ENCODE measurements at places on chromosomes 13 and 19.
A peak's percentile ranks its signal among the peaks of the same experiment; 100 is the strongest.

GRCh38 chr19:48090281-48090802, 20.3 kb downstream of the PLA2G4C start:
- DNase-seq: no peak

DNA sequence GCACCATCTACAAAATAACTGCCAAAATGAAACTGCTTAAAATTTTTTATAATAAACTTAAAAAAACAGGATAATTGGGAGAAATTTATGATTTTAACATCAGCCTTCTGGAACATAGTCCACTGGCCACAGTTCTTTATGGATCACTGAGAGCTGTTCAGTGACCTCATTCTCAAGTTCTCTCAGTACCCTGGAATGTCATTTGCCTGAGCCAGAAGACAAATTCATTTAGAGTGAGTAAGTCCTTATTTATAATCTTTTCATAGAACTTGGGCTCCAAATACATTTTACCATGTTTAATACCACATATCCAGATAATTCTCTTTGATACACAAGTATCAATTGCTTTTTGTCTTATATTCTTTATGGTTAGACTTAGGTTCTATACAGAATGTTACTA, 87.6 kb downstream of the CAB39L start:
- DNase-seq: no peak

- DNase-seq: peak; percentile 13
Measured at GRCh38 chr13:35630551-35631275, 154.2 kb upstream of the MAB21L1 start.

DNA sequence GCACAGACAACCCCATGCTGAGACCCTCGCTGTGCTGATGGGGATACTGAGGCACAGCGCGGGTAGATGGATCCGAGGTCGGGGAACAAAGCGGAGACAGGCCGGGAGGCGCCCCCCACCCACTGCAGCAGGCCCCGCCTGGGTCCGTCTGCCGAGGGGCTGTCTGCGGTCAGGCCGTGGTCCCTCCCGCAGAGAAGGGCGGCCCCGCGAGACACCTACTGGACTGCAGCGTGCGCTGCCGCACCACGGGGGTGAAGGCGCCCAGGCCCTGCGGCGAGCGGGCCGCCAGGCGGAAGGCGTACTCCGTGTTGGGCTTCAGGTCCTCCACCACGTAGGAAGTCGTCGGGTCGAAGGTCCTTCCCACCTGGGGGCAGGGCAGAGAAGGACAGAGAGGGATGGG, 101.9 kb downstream of the PTPRS start:
- no peak for DNase-seq

- no peak for DNase-seq
Measured at GRCh38 chr13:48874165-48874564, 101.5 kb upstream of the FNDC3A start.

- DNase-seq: no peak
Measured at GRCh38 chr13:29050719-29051118, 230.6 kb downstream of the MTUS2 start.

DNA sequence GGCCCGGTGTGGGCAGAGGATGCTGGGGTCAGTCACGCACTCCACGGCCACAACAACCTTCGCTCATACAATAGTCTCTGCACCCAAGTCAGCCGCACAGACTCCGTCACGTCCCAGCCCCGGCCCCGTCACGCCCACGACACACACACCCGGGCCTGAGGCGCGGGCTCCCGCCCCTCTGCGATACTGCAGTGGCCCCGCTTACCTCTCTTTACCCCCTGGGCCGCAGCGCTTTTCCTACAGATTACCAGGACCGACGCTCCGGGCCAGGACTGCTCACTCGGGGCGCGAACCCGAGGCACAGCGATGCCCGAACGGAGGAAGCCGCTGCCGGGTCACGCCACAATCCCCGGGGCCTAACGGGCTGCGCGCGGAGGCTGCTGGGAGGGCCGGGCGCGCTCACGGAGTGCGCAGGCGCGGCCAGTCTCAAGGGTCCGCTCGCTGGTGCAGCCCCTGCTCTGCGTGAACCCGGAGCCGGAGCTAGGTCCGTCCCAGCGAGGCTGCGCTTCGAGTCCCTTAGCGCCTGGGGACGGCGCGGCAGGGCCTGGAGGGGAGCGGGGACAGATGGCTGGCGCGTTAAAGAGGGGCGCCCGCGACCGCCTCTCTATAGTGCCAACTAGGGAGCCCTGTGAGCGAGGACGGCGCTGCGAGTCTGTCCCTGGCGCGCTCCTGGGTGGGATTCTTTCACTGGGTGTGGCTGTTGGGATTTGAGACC, at the start of gene ZFP82:
Gene ZFP82, minus strand, starts transcription at position 358 of the 715 bp plus-strand sequence. CDS start 8,855 bp downstream, outside the sequence.
- peak; percentile 57 for DNase-seq

GRCh38 chr13:87999240-87999700, 328.1 kb downstream of the SLITRK5 start:
- DNase-seq: no peak

DNA sequence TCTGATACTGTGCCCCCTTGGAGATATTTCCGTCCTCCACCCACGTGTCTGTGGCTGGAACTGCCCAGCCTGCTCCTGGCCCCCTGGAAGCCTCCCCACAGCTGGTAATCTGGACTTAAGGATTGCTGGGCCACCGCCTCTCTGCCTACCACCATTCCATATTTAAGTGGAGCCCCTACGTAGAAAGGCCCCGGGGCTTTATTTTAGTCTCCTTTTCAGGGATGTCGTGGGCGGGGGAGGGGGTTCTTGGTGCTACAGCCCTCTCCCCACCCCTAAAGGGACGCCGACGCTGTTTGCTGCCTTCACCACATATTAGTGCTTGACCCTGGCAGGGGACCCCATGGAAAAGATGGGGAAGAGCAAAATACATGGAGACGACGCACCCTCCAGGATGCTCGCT, 2.7 kb upstream of the NOP53 start:
- DNase-seq: no peak

DNA sequence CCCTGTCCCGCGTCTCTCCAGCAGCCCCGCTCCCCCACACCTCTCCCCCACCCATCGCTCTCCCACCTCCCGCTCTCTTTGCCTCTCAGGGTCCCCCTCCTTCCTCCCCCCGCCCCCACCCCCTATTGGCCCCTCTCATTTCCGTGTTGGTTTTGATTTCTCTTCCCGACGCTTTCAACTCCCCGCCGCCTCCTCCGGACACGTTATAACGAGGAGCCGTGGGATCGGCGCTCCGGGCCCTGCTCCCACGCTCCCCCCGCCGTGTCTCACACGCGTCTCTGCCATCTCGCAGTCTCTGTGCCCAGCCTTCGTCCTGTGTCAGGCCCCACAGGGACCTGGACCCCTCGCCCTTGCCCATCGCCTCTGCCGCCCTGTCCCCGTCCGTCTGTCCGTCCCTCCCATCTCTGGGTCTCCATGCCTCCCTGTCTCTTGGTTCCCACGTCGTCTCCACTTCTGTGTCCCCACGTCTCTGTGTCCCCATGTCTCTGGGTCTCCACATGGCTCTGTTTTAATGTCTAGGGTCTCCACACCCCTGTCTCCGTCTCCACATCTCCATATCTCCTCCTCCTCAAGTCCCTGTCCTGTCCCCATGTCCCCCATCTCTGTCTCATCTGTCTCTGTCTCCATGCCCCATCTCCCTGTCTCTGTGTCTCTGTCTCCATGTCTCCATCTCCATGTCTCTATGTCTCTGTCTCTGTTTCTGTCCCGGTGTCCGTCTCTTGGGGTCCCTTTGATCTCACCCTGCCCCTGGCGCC, 13.1 kb downstream of the ERFL start:
- DNase-seq: no peak

GRCh38 chr13:72412481-72412880, 314.9 kb downstream of the MZT1 start:
- no peak for DNase-seq

DNA sequence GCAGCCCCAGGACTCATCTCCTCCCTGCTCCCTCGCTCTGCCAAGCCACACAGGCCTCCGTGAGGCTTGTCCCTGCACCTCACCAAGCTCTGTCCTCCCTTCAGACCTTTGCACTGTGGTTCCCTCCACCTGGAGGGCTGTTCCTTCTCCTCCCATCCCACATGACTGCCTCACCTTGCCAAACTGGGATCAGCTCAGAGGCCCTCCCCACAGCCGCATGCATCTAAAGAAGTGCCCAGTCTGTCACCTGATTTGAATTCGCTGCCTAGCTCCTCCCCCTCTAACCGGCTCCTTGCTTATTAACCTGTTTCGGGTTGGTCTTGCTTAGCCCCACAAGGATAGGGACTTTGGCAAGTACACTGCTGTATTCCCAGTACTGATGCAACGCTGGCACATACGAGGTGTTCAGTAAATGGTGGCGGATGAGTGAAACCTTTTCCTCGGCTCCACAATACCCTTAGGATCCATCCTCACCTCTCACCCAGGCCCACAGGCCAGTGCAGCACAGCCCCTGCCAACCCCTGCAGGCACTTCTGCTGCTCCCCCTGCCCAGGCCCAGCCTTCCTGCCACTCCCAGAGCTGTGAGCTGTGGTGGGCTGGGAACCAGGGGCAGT, 4.4 kb downstream of the AKT2 start:
- DNase-seq: no peak

GRCh38 chr19:7833225-7834099, 3.4 kb downstream of the EVI5L start:
- no peak for DNase-seq

- no peak for DNase-seq
Measured at GRCh38 chr13:24982333-24982999, 113.5 kb upstream of the PABPC3 start.

GRCh38 chr13:50268500-50268899, 253.3 kb downstream of the KCNRG start:
- DNase-seq: no peak

GRCh38 chr19:1455336-1456120, 5.6 kb downstream of the APC2 start:
- peak; percentile 76 for DNase-seq

- DNase-seq: no peak
Measured at GRCh38 chr13:22143671-22144070, 472.8 kb downstream of the FGF9 start.

Data from GF-D8 (cell line).